Activated naive CD4-positive, alpha-beta T cell treated with anti-CD3 and anti-CD28 coated beads for 36 hours (primary cell): ENCODE measurements at places on chromosomes 12 and 14.

DNA sequence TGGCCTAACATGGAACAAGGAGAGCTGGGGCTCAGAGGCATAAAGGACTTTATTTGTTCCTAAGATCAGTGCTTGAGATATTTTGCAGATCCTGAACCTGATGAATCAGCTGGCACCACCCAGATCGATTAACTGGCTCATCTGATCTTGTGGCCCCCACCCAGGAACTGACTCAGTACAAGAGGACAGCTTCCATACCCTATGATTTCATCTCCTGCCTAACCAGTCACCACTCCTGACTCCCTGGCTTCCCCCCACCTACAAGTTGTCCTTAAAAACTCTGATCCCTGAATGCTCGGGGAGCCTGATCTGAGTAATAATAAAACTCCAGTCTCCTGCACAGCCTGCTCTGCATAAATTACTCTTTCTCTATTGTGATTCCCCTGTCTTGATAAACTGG, 5.1 kb downstream of the C12orf56 start:
- peaks cover 24% of the 10 kb centered on the region for H3K4me1 ChIP-seq
- peaks cover 1% of the 10 kb centered on the region for H3K36me3 ChIP-seq
- H3K27me3 ChIP-seq, result no peaks in the 10 kb centered on the region

GRCh38 chr14:101963656-101964296, 597 bp upstream of the DYNC1H1 start:
- H3K27me3 ChIP-seq, result no peaks in the 10 kb centered on the region
- peaks cover 3% of the 10 kb centered on the region for H3K36me3 ChIP-seq
- H3K4me1 ChIP-seq, result peaks cover 35% of the 10 kb centered on the region
- peak overlapping the region; percentile 69 for H3K4me3 ChIP-seq
- DNase-seq, result no peak

DNA sequence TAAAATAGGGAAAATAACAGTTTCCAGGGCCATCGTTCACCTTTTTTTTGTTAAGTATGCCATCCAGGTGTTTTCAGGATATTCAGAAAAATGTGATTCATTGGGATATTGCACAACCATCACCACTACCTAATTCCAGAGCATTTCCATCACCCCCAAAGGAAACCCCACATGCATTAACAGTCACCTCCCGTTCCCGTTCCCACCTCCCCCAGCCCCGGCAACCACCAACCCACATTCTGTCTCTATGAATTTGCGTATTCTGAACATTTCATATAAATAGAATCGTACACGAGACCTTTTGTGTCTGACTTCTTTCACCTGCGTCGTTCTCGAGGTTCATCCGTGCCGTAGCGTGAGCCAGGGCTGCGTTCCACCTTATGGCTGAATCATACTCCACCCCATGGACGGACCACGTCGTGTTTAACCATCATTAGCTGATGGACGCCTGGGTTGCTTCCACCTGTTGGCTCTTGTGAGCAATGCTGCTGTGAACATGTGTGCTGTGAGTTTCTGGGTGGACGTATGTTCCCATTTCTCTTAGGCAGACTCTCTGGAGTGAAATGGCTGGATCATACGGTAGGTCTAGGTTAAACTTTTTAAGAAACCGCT, 51.0 kb upstream of the NCOR2 start:
- no peak for DNase-seq
- H3K4me3 ChIP-seq, result no peak overlapping the region
- H3K27me3 ChIP-seq, result no peaks in the 10 kb centered on the region
- H3K36me3 ChIP-seq, result no peaks in the 10 kb centered on the region
- peaks cover 3% of the 10 kb centered on the region for H3K4me1 ChIP-seq
- no peak overlapping the region for H3K27ac ChIP-seq

DNA sequence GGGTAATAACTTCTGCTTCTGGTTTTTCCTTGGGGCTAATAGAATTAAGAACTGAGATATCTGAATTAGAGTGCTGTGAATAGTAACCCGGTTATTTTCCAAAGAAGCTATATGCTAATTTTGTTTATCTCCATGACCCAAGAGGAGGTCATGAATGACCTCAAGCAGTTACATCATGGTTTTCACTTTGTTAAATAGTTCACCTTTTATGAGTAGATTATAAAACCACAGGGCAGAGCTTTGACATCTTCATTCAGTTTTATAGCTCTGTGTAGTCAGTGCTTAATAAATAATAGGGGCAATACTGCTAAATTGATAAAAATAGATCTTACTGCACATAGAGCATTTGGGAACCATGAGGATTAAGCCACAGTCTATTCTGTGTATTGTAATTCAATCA, 462.2 kb downstream of the LRIG3 start:
- no peaks in the 10 kb centered on the region for H3K36me3 ChIP-seq
- H3K4me1 ChIP-seq, result no peaks in the 10 kb centered on the region
- H3K27me3 ChIP-seq, result peaks cover 3% of the 10 kb centered on the region
- no peak overlapping the region for H3K4me3 ChIP-seq

DNA sequence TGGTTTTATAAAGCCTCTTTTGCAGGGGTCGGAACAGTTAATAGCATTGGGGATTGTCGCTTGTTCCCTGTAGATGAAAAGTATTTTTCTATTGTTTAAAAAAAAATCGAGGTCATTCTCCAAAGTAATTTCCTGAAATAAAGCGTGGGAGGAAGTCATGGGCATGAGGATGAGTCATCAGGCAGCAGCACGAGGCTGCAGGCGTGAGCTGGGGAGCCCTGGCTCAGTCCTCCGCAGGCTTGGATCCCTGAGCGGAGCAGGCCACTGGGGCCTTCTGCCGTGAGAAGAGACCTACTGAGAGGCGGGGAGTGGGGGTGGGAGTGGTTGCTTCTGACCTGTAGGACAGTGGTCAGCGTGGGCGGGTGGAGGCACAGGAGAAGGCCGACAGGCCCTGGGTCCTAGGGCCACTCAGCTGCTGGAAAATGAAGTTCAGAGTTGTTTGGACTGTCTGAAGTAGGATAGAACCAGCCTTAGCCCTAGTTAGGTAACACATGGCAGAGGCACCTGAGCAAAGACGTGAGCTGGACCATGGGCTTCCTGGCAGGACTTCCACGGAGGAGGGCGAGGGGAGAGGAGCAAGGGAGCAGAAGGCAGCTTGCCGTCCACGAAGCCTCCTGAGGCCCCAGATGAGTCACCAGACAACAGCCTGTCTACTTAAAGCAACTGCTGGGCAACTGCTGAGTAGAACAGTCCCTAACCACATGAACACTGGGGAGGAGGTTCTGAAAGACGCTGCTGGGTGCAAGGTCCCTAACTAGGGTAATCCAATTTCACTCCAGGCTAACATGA, 21.1 kb upstream of the LGALS3 start:
- H3K27me3 ChIP-seq, result no peaks in the 10 kb centered on the region
- no peaks in the 10 kb centered on the region for H3K36me3 ChIP-seq
- DNase-seq, result peak; percentile 25
- H3K4me1 ChIP-seq, result peaks cover 21% of the 10 kb centered on the region

DNA sequence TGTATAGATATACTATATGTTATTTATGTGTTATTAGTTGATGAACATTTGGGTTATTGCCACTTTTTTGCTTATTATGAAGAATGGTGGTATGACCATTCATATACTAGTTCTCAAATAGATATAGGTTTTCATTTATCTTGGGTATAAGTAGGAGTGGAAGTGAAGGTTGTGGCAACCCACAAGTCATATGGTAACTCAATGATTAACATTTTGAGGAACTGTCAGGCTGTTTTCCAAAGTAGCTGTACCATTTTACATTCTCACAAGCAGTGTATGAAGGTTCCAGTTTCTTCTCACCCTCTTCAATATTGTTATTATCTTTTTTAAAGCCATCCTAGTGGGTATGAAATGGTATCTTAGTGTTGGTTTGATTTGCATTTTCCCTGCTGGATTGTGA, 19.0 kb upstream of the MSRB3 start:
- no peaks in the 10 kb centered on the region for H3K36me3 ChIP-seq
- no peak for DNase-seq
- H3K4me1 ChIP-seq, result no peaks in the 10 kb centered on the region
- no peak overlapping the region for H3K4me3 ChIP-seq

- H3K27me3 ChIP-seq, result no peaks in the 10 kb centered on the region
- H3K27ac ChIP-seq, result no peak overlapping the region
- H3K4me1 ChIP-seq, result no peaks in the 10 kb centered on the region
- no peak overlapping the region for H3K4me3 ChIP-seq
Observed at GRCh38 chr12:16593546-16593945, 12.4 kb downstream of the LMO3 start.

DNA sequence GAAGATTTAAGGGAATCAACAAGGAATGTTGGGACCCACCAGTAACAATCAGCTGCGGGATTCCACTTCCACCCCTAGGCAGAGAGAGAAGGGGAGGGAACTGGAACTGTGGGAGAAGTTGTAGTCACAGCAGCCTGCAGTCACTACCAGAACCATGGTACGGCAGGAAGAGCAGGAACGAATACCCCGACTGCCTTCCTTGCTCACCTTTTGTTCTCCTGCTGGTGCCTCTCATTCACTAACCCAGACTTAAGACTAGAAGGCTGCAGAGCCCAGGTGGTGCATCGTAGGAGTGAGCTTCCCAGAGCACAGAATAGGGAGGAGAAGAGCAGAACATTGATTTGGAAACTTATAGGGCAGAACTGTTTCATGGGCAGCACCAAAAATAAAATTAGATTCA, 154.2 kb downstream of the DYRK2 start:
- no peak for DNase-seq
- no peak overlapping the region for H3K27ac ChIP-seq
- H3K4me3 ChIP-seq, result no peak overlapping the region
- H3K4me1 ChIP-seq, result peaks cover 13% of the 10 kb centered on the region
- no peaks in the 10 kb centered on the region for H3K27me3 ChIP-seq

DNA sequence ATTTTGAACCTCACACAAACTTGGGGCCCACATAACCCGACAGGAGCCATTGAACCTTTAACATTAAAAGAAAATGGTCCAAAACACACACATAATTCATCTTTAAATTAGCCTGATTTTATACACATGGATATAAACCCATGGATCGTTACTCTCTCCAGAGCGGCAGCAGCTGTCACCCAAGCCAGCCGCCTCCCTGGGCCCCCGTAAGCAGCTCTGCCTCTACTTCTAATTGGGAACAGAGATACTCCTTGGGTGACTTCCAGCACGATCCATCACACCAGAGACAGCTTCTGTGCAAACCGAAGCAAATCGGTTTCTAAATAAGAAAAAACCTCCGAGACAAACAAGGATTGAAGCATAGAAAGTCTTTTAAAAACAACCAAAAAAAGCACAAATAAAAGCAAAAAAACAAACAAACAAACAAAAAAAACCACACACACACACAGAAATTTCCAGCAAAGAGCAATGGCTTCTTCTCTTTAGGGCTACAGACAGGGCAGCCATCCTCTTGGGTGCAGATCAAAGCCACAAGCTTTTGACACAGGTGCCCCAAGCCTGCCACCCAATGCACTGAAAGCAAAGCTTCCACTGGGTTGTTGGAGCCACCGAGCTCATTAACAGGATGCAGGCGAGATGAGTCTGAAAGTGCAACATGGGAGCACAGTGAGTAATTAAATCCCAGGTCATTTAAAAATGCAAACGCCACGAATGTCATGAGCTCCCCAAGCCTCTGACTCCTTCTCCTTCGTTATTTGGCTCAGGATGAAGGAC, 156.9 kb downstream of the DPF3 start:
- H3K27me3 ChIP-seq, result no peaks in the 10 kb centered on the region
- no peak for DNase-seq
- no peak overlapping the region for H3K4me3 ChIP-seq

GRCh38 chr12:19482036-19482435, 42.7 kb downstream of the AEBP2 start:
- peaks cover 66% of the 10 kb centered on the region for H3K36me3 ChIP-seq
- no peaks in the 10 kb centered on the region for H3K27me3 ChIP-seq
- DNase-seq, result no peak
- H3K4me1 ChIP-seq, result peaks cover 50% of the 10 kb centered on the region
- H3K4me3 ChIP-seq, result no peak overlapping the region

DNA sequence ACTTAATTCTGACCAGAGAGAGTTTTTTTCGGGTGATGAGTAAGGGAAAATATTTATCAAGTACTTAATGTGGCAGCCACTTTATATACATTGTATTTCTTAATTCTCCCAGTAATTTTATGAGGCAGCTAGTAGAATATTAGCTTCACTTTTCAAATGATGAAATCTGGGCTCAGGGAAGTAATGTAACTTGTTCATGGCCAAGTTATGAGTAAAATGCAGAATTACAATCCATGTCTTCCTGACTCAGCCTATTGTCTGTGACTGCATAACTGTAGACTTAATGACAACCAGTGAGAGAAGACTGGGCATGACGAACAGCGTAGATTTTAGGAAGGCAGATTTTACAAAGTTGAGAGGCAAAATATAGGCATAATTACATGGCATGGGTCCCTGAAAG, 106.7 kb upstream of the MIS18BP1 start:
- H3K4me3 ChIP-seq, result no peak overlapping the region
- no peaks in the 10 kb centered on the region for H3K27me3 ChIP-seq
- no peaks in the 10 kb centered on the region for H3K4me1 ChIP-seq
- no peaks in the 10 kb centered on the region for H3K36me3 ChIP-seq

- H3K27ac ChIP-seq, result no peak overlapping the region
- DNase-seq, result no peak
- peaks cover 8% of the 10 kb centered on the region for H3K27me3 ChIP-seq
- H3K4me1 ChIP-seq, result peaks cover 3% of the 10 kb centered on the region
- no peaks in the 10 kb centered on the region for H3K36me3 ChIP-seq
Observed at GRCh38 chr12:15278816-15279658, 43.3 kb upstream of the PTPRO start.

GRCh38 chr14:38409071-38409705, 153.3 kb upstream of the CLEC14A start:
- no peaks in the 10 kb centered on the region for H3K36me3 ChIP-seq
- H3K27me3 ChIP-seq, result peaks cover 16% of the 10 kb centered on the region
- no peak overlapping the region for H3K4me3 ChIP-seq
- DNase-seq, result no peak
- H3K27ac ChIP-seq, result no peak overlapping the region

GRCh38 chr12:131499864-131500190, 211.1 kb upstream of the SFSWAP start:
- H3K36me3 ChIP-seq, result no peaks in the 10 kb centered on the region
- no peak overlapping the region for H3K4me3 ChIP-seq
- no peaks in the 10 kb centered on the region for H3K4me1 ChIP-seq
- no peaks in the 10 kb centered on the region for H3K27me3 ChIP-seq
- no peak for DNase-seq

GRCh38 chr14:23319746-23320583, 1.3 kb upstream of the PABPN1 start:
- H3K4me3 ChIP-seq, result peak overlapping the region; percentile 94
- no peak for DNase-seq
- H3K36me3 ChIP-seq, result peaks cover 27% of the 10 kb centered on the region

GRCh38 chr14:99173086-99173485, 98.9 kb downstream of the BCL11B start:
- peaks cover 53% of the 10 kb centered on the region for H3K36me3 ChIP-seq
- peaks cover 17% of the 10 kb centered on the region for H3K4me1 ChIP-seq
- peak overlapping the region; percentile 46 for H3K27ac ChIP-seq
- H3K27me3 ChIP-seq, result no peaks in the 10 kb centered on the region

DNA sequence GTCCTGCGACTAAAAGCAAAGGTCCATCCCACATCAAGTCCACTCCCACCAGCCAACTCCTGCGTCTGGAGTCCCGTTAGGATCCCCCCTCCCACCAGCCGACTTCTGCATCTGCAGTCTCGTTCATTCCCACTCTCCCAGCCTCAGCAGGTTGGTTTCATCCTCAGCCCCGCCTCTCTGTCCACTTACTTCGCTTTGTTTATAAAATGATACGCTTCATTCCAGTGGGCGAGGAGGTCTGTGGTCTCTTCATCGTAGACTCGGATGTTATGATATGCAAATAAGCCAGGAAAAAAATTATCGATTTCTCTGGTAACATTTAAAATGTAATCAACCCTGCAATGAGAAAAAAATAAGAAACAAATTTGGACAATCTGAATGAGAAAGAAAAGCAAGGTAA, 56.8 kb downstream of the SSH1 start:
- H3K27me3 ChIP-seq, result no peaks in the 10 kb centered on the region
- peaks cover 7% of the 10 kb centered on the region for H3K4me1 ChIP-seq
- H3K27ac ChIP-seq, result no peak overlapping the region
- no peak overlapping the region for H3K4me3 ChIP-seq
- peaks cover 22% of the 10 kb centered on the region for H3K36me3 ChIP-seq

GRCh38 chr14:103502877-103503276, 19.8 kb downstream of the CKB start:
- no peaks in the 10 kb centered on the region for H3K27me3 ChIP-seq
- no peak overlapping the region for H3K4me3 ChIP-seq
- H3K36me3 ChIP-seq, result peaks cover 40% of the 10 kb centered on the region
- no peak overlapping the region for H3K27ac ChIP-seq
